T-helper 17 cell (primary cell): ENCODE measurements at places on chromosomes 3 and 15. TPM values are rescaled to one million over a fixed set of nuclear protein-coding genes. Genes with fewer than 3 reads are reported as not detected.
A peak's percentile ranks its signal among the peaks of the same experiment; 100 is the strongest.

- H3K27ac ChIP-seq = no peak overlapping the region
- H3K4me3 ChIP-seq = no peak overlapping the region
- peaks cover 7% of the 10 kb centered on the region for H3K27me3 ChIP-seq
- no peak for DNase-seq
Observed at GRCh38 chr3:43142472-43142871, 36.6 kb upstream of the POMGNT2 start.

GRCh38 chr3:55823001-55823400 is 335.9 kb upstream of the WNT5A start:
- no peak overlapping the region for H3K4me3 ChIP-seq
- peaks cover 4% of the 10 kb centered on the region for H3K36me3 ChIP-seq
- DNase-seq = no peak

LIPH gene
- total RNA-seq = 1.7 TPM

DNA sequence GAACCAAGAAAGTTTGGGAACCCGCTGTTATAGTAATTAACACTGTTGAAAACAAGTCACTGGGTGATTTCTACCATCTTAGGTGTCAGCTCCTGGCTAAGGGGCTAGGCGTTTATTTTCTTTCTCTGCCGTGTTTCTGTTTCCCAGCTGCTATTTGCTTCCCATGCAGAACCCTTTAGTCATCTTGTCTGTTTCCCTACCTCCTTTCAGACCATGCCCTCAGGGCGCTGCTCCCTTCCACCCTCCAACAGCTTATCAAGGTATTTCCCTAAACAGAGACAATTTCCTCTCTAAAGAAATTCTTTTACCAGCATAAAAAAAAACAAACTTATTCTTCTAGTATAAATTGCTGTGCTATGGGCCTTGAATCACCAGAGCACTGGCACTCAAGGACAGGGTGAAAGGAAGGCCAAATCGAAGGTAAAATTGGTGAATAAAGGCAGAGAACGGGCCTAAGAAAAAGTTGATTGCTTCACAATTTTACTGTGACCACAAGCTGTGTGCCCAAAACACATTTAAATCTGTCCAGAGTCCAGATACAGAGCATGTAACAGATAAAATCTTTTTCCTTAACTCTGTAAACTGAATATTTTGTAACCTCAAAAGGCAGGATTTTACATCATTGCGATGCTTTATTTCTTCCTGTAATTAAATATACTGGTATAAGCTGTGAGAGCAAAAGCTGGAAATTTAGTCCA is 319.2 kb downstream of the ZNF621 start:
- no peak for DNase-seq
- no peak overlapping the region for H3K4me3 ChIP-seq
- no peak overlapping the region for H3K27ac ChIP-seq
- H3K4me1 ChIP-seq = no peaks in the 10 kb centered on the region

DNA sequence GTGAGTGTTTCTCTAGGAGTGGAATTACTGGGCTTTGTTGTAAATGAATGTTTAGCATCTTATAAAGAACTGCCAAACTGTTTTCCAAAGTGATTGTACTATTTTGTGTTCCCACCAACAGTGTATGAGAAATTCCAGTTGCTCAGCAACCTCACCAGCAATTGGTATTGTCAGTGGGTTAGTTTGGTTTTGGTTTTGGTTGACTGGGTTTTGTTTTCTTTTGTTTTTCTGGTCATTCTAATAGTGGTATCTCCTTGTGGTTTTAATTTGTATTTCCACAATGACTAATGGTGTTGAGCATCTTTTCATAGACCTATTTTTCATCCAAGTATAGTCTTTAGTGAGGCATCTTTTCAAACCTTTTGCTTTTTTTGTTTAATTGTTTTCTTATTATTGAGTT is 27.1 kb downstream of the FILIP1L start:
- peaks cover 3% of the 10 kb centered on the region for H3K36me3 ChIP-seq
- H3K4me1 ChIP-seq = peaks cover 8% of the 10 kb centered on the region
- no peak for DNase-seq
- no peak overlapping the region for H3K4me3 ChIP-seq

- no peaks in the 10 kb centered on the region for H3K27me3 ChIP-seq
- no peak for DNase-seq
- peaks cover 10% of the 10 kb centered on the region for H3K4me1 ChIP-seq
- H3K36me3 ChIP-seq = peaks cover 9% of the 10 kb centered on the region
Observed at GRCh38 chr3:127604035-127604434, 5.8 kb downstream of the MCM2 start.

LYZL4 gene
- not detected for total RNA-seq

GRCh38 chr3:13536832-13537231 is 12.1 kb upstream of the FBLN2 start:
- peaks cover 47% of the 10 kb centered on the region for H3K27me3 ChIP-seq
- H3K27ac ChIP-seq = no peak overlapping the region
- H3K36me3 ChIP-seq = no peaks in the 10 kb centered on the region
- no peak overlapping the region for H3K4me3 ChIP-seq
- no peak for DNase-seq
- H3K4me1 ChIP-seq = peaks cover 4% of the 10 kb centered on the region

STT3B gene
- 125 TPM for total RNA-seq

DNA sequence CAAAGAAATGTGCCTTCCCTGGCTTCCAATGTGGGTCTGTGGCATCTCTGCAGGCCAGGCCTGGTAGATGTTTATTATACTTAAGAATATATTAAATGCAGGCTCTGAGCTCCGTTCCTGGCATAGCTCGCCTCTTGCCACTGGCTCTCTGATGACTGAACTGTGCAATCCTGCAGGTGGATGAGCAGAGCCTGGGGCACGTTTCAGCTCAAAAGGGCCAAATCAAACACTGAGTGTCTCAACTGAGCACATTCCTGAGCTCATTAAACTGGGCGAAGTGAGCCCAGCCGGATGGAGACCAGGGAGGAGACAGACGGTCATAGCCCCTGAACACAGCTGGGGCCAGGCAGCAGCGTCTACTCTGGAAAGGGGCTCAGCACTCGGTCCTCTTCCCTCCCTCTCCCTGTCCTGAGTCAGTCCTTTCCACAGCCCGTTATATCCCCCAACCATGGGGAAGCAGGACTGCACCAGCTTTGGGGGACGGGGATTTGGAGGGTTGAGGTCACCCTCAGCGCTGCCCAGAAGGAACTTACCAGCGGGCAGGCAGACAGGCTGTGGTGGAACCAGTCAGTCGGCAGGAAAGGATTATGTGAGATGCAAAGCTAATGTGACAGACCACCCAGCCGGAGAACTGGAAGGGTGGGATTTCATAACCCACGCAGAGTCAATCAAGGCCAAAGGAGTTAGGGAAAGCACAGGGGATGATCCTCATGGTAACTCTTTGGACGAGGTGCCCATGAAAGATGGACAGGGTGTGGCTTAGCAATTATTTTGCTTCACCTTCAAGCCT is 77.4 kb upstream of the ANKRD34C start:
- no peak overlapping the region for H3K27ac ChIP-seq
- H3K4me1 ChIP-seq = no peaks in the 10 kb centered on the region
- peaks cover 82% of the 10 kb centered on the region for H3K27me3 ChIP-seq
- H3K4me3 ChIP-seq = no peak overlapping the region

CLSTN2 gene
- not detected for total RNA-seq

PPIP5K1 gene
- total RNA-seq = 25.6 TPM

DNA sequence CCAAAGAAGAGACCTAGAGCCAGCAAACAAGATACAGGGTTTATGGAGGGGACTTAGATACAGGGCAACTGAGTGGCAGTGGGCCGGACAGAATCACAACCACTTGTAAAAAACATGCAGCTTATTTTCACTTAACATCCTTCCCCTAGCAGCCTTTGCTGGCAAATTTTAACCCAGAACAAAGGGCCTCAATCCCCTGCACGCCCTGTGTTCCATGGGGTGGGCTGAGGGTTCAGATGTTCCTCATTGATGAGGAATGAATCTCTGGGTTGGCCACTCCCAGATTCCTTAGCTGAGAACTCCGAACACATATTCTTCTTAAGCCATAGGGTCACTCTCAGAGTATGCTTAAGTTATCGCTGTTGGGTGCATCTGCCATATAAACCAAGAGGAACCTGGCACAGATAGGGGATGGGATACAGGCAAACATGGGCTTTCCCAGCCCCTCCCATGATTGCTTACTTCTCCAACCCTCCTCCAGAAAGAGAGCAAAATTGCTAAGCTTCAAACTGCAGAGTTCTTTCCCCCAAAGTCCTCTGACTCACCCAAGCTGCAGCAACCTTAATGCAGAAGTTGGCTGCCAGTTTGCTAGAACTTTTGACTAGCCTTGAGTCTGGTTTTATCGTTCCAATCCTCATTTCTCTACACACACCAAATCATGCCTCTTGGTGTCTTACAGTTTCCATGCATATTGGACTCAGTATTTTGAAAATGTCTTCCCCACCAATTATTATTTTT is 146.9 kb downstream of the CD47 start:
- no peaks in the 10 kb centered on the region for H3K36me3 ChIP-seq
- no peak overlapping the region for H3K27ac ChIP-seq
- no peak for DNase-seq

GPR27 gene
- total RNA-seq = 1.0 TPM

C3orf80 gene
- total RNA-seq = not detected

GRCh38 chr3:46087871-46088270 is 60.6 kb upstream of the XCR1 start:
- no peak for DNase-seq
- H3K4me1 ChIP-seq = peaks cover 9% of the 10 kb centered on the region
- no peak overlapping the region for H3K4me3 ChIP-seq
- H3K36me3 ChIP-seq = no peaks in the 10 kb centered on the region
- H3K27ac ChIP-seq = peak overlapping the region; percentile 19

- DNase-seq = no peak
- H3K4me1 ChIP-seq = no peaks in the 10 kb centered on the region
- H3K4me3 ChIP-seq = no peak overlapping the region
- no peak overlapping the region for H3K27ac ChIP-seq
Observed at GRCh38 chr3:153756816-153757215, 364.4 kb upstream of the ARHGEF26 start.

ZNF501 gene
- 1.3 TPM for total RNA-seq

GRIP2 gene
- total RNA-seq = not detected

GRCh38 chr3:14902719-14903118 is 44.7 kb upstream of the NR2C2 start:
- H3K36me3 ChIP-seq = peaks cover 2% of the 10 kb centered on the region
- peaks cover 39% of the 10 kb centered on the region for H3K27me3 ChIP-seq
- DNase-seq = no peak
- H3K27ac ChIP-seq = no peak overlapping the region
- no peak overlapping the region for H3K4me3 ChIP-seq

MST1R gene
- total RNA-seq = 1.7 TPM

SCAMP5 gene
- 3.9 TPM for total RNA-seq

- no peaks in the 10 kb centered on the region for H3K27me3 ChIP-seq
- H3K36me3 ChIP-seq = peaks cover 9% of the 10 kb centered on the region
- DNase-seq = no peak
- H3K27ac ChIP-seq = no peak overlapping the region
- H3K4me1 ChIP-seq = peaks cover 32% of the 10 kb centered on the region
Observed at GRCh38 chr3:31592764-31593163, 60.0 kb downstream of the STT3B start.

CCNL1 gene
- 1,257 TPM for total RNA-seq

DNA sequence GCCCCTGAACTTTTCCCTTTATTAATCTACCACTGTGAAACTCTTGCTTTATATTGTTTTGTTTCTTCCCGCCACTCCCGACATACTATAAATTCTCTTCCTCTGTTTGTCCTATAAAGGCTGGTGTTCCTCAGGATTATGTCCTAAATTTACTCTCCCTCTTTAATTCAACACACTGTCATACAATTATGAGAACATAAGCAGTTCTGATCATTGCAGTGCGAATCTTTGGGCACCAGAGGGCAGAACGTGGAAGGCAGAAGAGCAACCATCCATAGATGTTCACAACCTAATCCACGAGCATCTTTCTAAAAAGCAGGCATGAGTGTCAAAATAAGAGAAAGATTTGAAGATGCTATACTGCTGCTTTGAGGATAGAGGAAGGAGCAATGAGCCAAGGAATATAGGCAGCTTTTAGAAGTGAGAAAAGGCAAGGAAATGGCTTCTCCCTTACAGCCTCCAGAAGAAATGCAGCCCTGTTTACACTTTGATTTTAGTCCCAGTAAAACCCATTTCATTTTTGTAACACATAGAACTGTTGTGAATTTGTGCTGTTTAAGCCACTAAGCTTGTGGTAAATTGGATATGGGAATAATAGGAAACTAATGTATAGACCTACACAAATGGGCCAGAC is 179.4 kb downstream of the GBE1 start:
- H3K27me3 ChIP-seq = no peaks in the 10 kb centered on the region
- no peak overlapping the region for H3K4me3 ChIP-seq
- peaks cover 4% of the 10 kb centered on the region for H3K4me1 ChIP-seq
- peak overlapping the region; percentile 74 for H3K27ac ChIP-seq
- no peak for DNase-seq
- peaks cover 6% of the 10 kb centered on the region for H3K36me3 ChIP-seq

FGD5 gene
- total RNA-seq = not detected

TMOD2 gene
- total RNA-seq = 9.5 TPM

DNA sequence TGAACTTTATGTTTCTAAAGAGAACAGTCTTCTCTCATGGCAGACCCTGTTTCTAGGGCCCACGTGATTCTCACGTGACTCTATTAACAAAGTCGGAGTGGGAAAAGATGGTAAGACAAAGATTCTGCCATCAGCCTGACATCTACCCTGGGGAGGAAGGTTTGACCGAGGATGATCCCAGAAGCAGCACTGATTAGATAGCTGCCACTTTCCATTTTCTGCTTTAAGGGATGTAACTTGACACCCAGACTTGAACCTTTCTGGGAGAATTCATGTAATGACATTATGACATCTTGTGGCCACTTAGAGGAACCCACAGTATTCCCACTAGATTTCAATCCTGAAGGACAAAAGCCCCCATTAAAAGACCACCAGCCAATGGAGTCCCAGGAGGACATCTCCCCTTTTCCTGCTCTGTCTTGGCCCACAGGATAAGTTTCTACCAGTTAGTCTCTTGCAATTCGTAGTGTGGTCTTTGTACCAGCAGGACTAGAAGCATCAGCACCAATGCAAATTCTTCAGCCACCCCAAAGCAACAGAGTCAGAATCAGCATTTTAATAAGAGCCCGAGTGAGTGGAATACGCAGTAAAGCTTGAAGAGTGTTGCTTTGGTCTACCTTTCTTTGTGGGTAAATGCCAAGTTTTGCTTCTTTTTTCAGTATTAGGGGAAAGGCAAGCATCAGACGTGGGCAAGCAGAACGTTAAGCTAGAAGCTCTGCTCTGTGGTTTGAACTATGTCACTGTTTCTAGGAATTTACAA is 480.5 kb upstream of the PROK2 start:
- H3K27ac ChIP-seq = no peak overlapping the region
- H3K4me1 ChIP-seq = peaks cover 7% of the 10 kb centered on the region
- H3K27me3 ChIP-seq = peaks cover 20% of the 10 kb centered on the region
